ENCODE measurements at places on chromosomes 13 and 19.

GRCh38 chr13:72689181-72689696 is 38.2 kb downstream of the MZT1 start:
- no peak for DNase-seq

DNA sequence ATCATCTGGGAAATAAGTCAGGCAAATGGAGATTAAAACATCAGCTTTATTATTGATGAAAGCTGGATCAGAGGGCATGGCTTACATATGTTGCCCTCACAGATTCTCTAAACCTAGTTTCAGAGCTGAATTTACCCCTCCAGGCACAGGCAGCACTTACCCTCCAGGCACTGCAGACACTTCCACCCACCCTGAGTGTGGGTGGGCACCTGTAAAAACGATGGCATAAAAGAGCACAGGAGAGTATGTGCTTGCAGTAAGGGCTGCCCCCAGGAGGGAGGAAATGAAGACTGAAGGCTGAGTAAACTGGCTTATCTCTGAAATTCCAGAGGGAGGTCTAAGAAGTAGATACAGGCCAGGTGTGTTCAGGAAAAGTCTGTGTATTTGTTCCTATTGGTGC is 185.0 kb upstream of the HTR2A start:
- no peak for DNase-seq

GRCh38 chr19:13942023-13942684 is 3.9 kb upstream of the PODNL1 start:
- DNase-seq, result no peak

- DNase-seq, result peak; percentile 86
Measured at GRCh38 chr13:44312834-44313551, 60.6 kb upstream of the SERP2 start.

DNA sequence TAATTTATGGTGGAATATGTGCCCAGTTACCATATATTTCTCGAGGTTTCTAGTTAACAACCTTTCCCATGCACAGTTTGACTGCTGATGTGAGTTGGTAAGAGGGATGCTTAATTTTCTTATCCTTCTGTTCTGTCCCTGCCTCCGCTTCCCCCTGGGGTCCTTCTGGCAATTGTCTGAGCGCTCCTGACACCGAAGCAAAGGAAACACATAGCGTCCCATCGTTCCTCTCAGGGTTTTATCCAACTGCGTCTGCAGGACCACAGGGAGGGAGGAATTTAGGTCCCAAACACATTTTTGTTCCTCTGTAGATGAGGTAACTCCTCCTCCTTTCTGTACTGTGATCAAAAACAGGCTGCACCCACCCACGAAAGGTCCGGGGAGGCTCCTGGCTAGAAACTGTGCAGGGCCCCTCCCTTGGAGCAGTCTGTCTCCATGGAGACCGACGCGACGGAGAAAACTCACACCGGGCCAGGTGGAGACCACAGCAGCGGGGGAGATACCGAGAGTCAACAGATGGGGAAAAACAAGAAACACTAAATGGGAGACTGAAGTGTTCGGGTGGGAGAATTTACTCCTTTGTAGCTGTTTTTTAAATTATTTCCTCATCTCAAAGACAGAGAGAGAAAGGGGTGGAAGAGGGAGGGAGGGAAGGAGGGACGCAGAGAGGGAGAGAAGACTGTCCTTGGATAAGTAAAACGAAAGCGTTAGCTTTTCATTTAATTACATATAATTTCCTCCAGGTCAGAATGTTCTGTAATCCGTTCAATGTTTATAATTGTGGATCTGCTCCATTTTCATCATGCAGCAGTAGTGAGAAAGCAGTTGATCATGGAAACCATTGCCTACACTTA is 191.8 kb upstream of the NBEA start:
- no peak for DNase-seq

DNA sequence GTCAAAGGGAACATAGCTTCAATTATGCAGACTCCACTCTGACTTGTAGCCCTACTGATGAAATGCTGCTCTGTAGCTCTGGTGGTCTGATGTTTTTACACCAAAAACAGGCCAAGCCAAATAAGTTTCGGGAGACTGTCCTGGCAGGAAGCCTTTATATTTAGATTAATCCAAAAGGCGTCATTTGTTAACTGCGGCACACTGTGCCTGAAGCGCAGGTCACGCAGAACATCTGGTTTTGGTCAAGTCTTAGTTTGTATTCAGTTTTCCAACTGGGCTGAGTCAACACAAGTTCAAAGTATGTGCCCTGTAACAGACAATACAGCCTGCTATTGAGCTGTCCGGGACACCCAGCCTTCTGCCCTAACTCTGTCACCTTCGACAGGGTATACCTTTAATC is 154.6 kb upstream of the IPO5 start:
- DNase-seq, result no peak

GRCh38 chr13:100636441-100636840 is 38.2 kb downstream of the TMTC4 start:
- DNase-seq, result no peak

DNA sequence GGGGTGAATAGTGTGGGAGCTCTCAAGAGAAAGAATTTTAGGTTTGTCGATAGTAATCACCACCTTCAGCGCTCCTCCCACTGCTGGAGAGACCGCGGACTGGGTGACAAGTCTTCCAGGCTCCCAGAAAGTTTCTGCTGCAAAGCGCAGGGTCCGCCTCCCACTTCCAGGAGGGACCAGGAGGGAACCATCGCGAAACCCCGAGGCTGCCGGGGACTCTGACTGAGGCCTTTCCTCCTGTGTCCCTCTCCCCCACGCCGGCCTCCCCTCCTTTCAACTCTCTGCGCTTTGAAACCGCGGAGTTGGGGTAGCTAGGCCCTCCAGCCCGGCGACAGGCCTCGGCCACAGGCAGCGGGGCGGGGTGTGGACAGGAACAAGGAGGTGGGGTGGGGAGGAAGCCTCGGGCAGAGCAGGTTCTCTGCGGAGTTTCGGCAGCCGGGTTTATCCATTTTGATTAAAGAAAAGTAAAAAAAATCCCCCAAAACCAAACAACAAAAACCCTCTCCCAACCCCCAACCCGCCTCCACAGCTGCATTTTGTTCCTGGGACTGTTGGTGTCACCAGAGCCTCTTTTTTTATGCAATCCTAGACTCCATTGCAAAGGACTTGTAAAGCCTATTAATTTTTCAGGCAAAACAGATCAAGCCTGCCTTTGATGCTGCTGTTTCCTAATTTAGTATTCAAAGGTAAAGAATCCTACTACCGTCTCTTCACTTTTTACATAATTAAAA is 157.2 kb downstream of the TM9SF2 start:
- peak; percentile 32 for DNase-seq

- no peak for DNase-seq
Measured at GRCh38 chr13:31663880-31664585, 75.3 kb upstream of the RXFP2 start.

DNA sequence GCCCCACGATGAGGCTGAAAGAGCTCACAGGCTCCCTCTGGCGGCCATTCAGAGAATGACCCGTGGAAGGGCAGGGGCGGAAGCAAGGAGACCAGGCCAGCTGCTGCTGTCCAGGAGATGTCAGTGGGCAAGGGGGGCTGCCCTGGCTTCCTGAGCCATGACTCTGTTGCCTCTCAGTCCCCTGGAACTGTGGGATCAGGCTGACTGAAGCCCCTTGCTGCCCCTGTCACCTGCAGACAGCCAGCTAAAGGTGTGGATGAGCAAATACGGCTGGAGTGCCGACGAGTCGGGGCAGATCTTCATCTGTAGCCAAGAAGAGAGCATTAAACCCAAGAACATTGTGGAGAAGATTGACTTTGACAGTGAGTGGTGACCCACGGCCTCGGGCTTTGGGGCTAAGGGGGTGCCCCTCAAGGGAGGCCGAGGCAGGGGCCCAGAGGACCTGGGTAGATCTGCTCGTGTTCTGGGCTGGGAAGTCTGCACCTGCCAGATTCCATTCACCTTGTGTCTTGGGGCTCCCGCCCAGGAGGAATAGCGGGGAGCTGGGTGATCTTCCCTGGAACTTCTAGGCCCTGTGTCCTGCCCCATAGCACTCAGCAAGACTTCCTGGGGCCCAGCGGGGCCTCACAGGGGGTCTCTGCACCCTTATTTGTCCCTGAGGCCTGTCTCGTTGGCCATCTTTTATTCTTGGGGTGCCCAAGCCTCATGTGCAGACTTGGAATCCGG is 12.5 kb upstream of the ACTN4 start:
- DNase-seq, result peak; percentile 81

- DNase-seq, result no peak
Measured at GRCh38 chr19:52428937-52429336, at the start of gene ZNF534. ZNF534 (plus strand) TSS chr19:52429148; CDS start chr19:52431475, 2,327 bp downstream.

DNA sequence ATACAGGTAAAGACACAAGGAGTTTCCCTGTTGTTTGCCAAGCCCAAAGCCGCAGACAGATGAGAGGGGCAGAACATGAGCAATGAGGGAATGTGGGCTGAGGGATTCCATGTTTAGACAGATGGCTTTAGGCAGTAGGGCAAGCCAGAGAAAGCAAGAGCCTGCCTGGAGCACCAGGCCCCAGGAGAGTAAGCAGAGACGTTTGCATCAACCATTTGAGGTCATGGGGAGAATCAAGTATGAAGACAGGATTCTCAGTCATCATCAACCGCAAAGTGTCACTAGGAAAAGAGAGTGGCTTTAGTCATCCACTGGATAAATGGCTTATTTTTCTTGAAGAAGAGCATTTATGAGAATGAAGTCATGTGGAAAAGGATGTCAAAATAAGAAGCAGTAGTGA is 184.7 kb downstream of the COG6 start:
- no peak for DNase-seq

GRCh38 chr13:30027569-30028455 is 177.4 kb upstream of the UBL3 start:
- peak; percentile 3 for DNase-seq

DNA sequence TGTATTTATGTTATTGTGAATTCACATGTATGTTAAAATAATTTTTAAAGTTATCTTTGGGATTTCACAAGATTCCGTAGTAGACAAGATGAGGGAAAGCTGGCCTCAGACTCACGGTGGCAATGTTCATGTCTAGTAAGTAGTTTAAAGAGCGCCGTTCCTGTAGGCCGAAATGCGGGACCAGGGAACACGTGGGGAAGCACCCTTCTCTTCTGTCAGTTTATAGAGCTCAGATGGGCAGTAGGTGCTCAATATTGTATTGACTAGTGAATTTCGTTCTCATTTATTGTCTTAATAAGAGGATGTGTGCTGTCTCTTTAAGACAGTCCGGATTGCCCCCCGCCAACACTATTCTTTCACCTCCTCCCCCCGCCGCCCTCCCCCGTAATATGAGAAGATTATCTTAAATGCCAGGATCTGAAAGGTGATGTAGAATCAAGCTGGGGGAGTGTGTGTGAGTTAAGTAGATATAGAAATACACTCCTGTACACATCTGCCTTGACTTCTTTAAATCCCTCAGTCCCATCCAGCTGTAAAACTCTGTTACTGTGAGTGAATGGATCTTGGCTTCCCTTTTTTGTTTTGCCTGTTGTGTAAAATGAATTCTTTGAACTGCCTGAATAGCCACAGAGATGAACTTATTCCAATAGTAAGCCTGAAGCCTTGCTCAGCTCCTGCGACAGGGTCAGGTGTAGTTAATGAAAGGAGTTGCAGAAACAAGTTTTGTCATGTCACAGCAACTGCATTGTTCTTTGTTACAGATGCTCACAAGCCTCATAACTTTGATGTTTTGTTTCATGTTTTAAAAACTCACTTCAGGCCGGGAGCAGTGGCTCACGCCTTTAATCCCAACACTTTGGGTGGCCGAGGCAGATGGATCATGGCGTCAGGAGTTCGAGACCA is 1.3 kb downstream of the LAMP1 start:
- DNase-seq, result peak; percentile 35

- no peak for DNase-seq
Measured at GRCh38 chr19:3412066-3412465, 45.7 kb downstream of the NFIC start.

GRCh38 chr13:67505376-67505775 is 275.2 kb upstream of the PCDH9 start:
- DNase-seq, result no peak

GRCh38 chr19:42278452-42279154 is 9.6 kb downstream of the CIC start:
- no peak for DNase-seq

DNA sequence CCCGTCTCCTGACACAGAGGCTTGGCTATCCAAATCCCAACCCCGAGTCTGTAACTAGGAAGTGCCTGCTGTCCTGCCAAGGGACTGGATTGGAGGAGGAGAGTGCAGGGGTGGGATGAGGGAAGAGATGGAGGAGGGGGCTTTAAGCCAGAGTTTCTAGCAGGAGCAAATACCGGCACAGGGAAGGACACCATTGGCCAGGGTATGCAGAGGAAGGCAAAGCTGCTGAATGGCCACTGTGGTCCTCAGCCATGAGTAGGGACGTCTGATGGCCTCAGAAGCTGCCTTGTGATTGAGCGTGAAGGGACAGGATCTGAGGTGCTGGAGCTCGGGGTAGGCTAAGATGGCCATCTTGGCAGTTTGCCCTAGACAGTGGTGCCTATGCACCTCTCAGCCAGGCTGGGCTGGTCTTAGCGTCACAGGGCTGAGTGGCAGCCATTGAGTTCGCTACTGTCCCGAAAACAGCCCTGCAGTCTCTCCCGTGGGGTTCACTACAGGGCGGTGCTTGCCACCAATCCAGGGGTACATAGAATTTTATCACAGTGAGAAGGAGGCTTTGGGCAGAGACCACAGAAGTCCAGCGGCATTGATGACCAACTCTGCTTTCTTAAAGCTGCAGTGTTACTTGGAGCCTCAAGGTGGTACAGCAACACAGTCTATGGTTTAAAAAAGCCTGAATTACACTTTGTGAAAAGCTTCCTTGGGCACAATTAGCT is 61.8 kb downstream of the AKAP11 start:
- DNase-seq, result peak; percentile 3

- DNase-seq, result no peak
Measured at GRCh38 chr19:4088975-4089374, 22.3 kb upstream of the ZBTB7A start.

GRCh38 chr19:588741-589692 is 664 bp upstream of the HCN2 start:
- DNase-seq, result no peak

DNA sequence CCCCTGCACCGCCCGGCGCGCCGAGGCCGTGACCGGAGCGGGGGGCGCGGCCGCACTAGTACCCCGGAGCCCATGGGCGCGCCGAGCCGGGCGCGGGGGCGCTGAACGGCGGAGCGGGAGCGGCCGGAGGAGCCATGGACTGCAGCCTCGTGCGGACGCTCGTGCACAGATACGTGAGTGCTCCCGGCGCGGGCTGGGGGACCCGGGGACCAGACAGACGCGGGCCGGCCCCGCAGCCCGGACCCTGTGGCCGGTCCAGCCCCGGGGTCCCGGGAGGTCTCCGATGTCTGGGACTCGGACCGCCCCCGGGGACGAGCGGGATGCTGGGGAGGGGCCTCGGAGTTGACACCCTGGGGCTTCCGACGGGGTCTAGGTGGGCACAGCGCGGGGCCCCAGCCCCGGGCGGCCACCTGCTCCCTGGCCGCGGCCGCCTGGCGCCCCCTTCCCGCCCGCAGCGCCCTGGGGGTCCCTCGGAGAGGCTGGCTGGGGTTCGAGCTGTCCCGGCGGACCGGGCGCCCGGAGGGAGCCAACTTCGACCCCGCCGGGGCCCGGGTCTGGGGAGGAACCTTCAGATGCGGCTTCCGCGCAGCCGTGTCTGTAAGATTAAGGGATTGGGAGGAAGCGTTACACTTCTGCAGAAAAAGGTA is 568 bp downstream of the ATP11A start:
- peak; percentile 35 for DNase-seq

GRCh38 chr19:30310602-30311263 is 61.5 kb upstream of the ZNF536 start:
- no peak for DNase-seq

Measured in suppressor macrophage treated with lipopolysaccharide for 4 hours (primary cell).